ENCODE measurements at places on chromosomes 7 and 10. TPM values are rescaled to one million over a fixed set of nuclear protein-coding genes. Genes with fewer than 3 reads are reported as not detected.

DNA sequence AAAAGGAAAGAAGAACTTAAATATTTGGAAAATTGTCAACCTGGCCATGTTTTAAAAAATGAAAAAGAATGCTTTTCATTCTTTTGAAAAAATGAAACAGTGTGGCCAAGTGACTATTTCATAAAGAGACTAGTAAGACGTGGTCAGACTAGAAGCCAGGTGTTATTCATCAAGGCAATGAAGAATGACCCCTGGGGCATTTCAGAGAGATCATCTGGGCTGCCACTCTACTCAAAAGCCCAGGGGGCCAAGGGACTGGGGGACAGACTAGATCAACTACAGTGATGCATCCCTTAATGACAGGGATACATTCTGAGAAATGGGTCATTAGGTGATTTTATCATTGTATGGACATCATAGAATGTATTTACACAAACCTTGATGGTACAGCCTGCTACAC is 199.4 kb downstream of the STK31 start:
- DNase-seq, result no peak

DNA sequence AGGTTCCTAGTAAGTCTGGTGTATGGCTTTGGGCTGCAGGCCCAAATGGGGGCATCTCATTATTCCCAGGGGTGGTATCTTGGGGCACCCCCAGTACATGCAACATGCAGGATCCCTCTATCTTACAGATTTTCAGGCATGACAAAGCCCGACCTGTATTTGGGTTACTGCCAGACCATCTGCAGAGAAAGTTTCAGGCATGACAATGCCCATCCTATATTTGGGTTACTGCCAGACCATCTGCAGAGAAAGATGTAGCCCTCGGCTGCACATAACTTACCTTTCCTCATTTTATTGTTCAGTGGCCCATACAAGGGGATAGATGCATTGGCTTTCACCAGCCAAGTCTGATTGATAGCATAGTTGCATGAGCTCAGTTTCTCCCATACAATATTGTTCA is 112.2 kb upstream of the RAB18 start:
- DNase-seq, result peak; percentile 73

GRCh38 chr7:130982160-130982638 is 248.2 kb upstream of the KLF14 start:
- peak; percentile 69 for DNase-seq

DNA sequence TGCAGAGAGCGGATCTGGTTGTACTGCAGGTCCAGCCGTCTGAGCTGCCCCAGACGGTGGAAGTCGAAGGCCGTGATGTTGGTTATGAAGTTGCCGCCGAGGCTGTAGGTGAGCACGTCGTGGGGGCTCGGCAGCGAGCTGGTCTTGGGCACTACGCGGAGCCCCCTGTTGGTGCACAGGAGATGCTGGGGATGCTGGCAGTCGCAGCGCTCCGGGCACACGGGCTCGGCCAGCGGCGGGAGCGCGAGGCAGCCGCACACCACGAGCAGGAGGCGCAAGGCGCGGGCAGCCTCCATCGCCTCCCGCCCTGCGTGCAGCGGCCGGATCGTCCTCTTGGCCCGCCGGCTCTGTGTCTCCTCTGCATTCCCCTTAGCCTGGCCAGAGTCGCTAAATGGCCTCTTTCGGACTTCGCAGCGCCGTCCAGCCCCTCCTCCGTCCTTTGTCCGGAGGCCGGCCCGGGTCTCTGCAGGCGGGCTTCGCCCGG is 337 bp downstream of the TRIL start:
- no peak for DNase-seq

DNA sequence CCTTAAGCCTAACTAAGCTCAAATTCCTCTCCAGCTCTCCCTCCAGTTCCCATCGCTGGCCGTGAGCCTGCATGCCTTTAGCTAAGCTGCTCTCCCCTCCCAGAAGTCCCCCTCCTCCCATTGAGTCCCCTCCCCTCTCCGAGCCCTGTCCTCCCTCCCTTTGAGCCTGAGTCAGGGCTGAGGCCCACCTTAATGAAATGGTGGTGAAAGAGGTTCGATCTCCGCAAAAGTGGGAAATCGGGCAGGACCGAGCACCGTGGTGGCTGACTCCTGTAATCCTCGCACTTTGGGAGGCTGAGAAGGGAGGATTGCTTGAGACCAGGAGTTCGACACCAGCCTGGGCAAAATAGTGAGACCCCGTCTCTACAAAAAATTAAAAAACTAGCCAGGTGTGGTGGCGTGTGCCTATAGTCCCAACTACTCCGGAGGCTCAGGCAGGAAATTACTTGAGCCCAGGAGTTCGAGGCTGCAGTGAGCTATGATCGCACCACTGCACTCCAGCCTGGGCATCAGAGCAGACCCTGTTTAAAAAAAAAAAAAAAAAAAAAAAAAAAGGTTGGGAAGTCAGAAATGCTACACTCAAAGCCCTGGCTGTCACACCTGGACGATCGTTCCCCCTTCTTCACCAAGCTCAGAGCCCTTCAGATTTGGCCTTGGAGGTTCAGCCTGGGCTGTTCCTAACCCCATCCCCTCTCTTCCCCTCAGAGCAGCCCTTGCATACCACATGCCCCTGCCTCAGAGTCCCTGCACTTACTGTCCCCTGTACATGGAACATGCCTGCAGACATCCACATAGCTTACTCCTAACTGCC is 995 bp upstream of the CLDN3 start:
- no peak for DNase-seq

DNA sequence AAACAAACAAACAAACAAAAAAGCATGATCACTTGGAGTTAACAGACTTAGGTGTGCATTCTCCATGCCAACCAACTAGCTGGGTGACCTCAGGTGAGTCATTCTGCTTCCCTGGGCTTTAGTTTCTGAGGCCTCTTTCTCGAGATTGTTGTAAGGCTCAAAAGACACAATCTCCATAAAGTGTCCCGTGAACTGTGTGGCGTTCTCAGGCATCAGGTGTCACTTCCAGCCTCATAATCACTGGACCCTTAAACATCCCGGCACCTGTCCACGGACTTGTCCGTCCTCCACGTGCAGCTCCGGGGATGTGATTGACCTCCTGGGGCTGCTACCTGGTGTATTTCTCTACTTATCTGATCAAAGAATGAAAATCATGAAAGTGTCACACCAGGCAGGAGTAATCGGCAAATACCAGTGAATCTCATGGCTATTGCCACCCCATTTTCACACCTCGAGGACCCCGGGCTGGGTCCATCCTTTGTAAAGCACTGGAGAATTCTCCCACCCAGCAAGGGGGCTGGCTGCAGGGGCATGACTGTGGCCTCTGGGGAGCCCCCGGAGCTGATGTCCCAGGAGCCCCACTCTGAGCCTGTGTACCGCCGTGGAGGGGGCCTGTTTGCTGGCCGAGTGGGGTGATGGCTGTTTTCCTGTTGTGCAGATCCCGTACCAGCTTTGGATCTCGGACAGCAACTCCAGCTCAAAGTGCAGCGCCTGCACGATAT is 189.8 kb upstream of the SH2B2 start:
- DNase-seq, result no peak

DNA sequence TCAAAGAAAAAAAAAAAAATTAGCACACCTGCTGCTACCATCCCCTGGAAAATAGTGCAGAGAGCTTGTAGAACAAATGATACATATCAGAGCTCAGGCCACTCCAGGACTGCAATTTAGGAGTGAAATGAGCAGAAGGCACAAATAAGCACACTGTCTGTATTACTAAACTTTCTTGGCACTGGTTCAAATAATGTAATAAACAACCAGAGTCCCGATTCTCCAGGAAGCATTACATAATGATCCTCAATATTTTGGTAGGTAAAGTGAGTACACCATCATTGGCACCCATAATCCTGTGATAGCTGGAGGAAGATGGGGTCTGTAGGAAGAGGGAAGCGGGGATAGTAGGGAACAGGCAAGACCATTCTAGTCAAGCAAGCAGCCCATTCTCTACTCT is 74.3 kb downstream of the SVOPL start:
- DNase-seq, result peak; percentile 14

- DNase-seq, result peak; percentile 37
Observed at GRCh38 chr7:155090684-155091083, 20.6 kb downstream of the HTR5A start.

GRCh38 chr7:14339861-14340260 is 350.4 kb upstream of the ETV1 start:
- DNase-seq, result no peak

DNA sequence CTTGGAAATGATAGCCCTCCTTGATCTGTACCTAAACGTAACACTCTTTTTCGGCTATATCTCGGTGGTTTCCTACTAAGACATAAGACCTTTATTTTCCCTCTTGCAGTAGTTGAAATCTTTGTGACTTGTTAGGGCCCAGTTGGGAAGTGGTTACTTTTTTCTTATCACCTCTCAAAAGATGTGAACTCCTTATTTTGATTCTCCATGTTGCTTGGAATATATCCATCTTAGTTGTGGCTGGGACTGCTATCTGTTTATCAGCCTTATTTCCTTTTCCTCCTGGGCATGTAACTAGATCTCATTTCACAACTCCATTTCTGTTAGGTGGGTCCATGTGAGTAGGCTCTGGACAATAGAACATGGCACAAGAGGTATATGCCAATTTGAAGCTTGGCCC is 4.1 kb upstream of the CPED1 start:
- DNase-seq, result no peak

- peak; percentile 99 for DNase-seq
Observed at GRCh38 chr7:32093415-32094408, 23.5 kb upstream of the PDE1C start.

GRCh38 chr10:34260904-34261303 is 554.2 kb downstream of the PARD3 start:
- no peak for DNase-seq

DNA sequence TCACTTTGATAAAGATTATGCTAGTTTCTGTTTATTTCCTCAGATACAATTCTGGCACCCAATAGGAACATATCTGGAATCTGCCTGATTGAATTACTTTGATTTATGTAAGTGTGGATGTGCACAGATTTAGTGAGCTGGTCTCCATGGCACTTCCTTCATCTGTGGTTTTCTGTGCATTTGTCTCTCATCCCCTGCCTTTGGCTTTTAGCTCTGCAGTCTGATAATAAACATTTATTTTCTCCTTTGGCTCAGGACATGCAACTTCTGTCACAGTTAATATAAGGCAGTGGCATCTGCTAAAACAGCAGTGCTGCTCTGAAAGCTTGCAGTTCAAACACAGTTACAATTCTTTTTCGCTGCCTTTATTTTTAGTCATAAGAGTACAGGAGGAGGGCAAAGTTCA is 273.7 kb upstream of the CHRM2 start:
- DNase-seq, result no peak

DNA sequence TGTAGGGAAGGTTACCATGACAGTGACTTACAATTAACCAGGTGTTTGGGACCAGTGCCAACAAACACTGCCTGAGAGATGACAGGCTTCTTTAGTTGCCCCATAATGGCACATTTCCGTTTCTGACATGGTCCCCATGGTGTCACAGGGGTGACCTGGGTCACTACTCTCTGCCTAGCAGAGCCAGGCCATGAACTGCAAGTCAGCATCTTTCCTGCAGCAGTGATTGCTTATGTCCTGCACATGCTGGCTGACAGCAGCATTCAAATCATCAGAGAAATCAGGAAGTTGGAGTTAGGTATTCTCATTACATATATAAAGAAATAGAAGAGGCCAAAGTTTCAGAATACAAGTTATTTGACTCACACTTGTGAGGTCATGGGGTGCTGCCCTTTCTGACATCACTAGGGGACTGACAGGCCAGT is 47.1 kb upstream of the ZNRF2 start:
- no peak for DNase-seq

GRCh38 chr10:80133206-80133605 is 676 bp downstream of the PLAC9 start:
- DNase-seq, result no peak

- no peak for DNase-seq
Observed at GRCh38 chr7:72028267-72028666, 383.9 kb downstream of the CALN1 start.

- peak; percentile 57 for DNase-seq
Observed at GRCh38 chr10:27482984-27483956, 20.8 kb upstream of the RAB18 start.

DNA sequence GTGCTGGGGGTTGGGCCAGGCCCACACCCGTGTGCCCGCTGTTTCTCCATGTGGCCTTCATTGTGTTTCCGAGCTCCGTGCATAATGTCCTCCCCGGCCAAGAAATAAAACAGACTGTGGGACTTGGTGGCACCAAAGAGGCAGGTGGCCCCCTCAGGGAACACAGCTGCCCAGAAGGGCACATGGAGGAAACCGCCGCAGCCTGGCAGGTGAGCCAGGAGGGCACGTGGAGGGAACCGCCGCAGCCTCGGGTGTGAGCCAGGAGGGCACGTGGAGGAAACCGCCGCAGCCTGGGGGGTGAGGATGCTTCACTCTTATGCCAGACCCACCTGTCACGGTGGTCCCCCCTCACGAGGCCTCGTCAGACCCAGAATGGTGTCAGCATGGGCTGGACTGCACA is 288.7 kb downstream of the WDR37 start:
- DNase-seq, result no peak

DNA sequence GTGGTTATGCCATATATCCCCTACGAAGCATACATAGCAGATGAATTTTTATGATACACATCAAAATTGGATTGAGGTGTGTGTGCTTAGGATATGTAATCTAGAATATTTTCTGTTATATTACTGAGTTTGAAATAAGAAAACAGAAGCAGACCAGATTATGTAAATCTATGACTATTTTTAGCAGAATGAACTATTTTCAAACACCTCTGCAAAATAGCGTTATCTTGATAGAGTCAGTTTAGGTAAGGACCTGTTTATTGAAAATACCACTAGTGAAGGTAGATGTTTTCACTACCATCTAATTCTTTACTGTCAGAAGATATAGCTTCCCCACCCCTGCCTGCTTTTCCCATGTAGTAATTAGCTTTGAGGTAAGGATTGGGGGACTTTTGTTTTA is 9.1 kb downstream of the LANCL2 start:
- no peak for DNase-seq

ADAP1 gene
- 10.5 TPM for total RNA-seq

PLA2G12B gene
- total RNA-seq, result not detected

COL17A1 gene
- 514 TPM for total RNA-seq

CLRN3 gene
- not detected for total RNA-seq

HOXA6 gene
- 2.0 TPM for total RNA-seq

NRCAM gene
- total RNA-seq, result 1.1 TPM

CLEC5A gene
- total RNA-seq, result not detected

SGCE gene
- 39.4 TPM for total RNA-seq

MEIG1 gene
- not detected for total RNA-seq

FAM25A gene
- not detected for total RNA-seq

Measured in MCF 10A (cell line).